ENCODE measurements at places on chromosomes 5 and 9.

- DNase-seq: no peak
Observed at GRCh38 chr5:175822225-175822624, 49.2 kb upstream of the CPLX2 start.

GRCh38 chr5:180119031-180119902 is 47.7 kb upstream of the RNF130 start:
- DNase-seq: no peak

GRCh38 chr5:31193116-31193515 is 370 bp upstream of the CDH6 start:
- no peak for DNase-seq

- DNase-seq: peak; percentile 37
Observed at GRCh38 chr5:125390326-125390725, 643.9 kb upstream of the ZNF608 start.

DNA sequence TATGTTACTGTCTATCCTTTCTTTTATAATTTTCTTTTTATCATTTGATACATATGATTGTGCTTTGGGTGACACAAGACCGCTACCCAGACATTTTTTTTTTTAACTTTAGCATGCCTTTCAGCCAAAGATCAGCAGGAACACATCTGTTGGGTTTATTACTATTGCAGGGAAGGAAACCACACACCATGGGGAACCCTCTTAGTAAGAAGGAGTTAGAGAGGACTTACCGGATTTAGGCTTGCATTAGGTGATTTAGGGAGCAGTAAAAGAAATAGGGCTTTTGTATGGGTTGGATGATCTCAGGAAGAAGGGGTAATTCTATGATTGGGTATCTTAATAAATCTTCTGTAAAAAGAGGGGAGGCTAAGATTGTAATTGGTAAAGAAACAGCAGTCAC is 138.2 kb downstream of the SNX18 start:
- DNase-seq: no peak

DNA sequence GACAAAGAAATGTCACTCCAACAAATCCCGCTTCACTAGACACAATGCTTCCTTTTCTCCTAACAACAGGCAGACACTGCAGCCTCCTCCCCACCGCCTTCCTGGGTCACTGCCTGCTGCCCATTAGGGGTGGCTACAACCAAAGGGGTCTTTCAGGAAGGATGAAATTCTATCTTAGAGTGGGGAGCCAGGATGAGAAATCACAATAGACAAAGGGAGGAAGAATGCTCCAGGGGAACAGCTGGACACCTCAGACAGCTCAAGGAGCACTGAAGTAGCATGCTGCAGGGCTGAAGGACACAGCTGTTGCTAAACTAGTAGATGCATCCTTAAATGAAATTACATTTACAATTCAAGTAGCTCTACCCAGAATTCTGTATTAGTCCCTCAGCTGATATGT is 54.2 kb downstream of the PRELID2 start:
- DNase-seq: peak; percentile 50

DNA sequence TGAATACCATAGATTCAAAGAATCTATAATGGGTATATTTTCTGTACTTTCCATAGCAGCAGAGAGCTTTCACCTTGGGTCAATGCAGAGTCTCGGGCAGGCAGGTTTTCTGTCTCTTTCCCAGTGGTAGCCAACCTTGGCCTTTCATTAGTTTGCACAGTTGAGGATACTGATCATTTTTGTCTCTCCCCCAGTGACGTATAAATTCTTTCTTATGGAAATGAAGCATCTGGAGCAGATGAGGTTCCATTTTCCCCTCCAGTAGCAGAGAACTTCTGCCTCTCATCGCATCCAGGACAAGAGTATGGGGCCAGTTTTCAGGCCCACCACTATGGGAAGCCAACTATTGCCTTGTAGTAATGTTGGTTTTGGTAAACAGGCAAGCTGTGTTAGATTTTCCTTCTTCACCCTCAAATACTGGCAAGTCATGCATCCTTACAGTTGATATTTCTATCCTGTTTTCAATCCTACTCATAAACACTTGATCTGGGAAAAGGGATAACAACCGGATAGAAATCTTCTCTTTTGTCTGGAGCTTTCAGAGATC is 845.2 kb upstream of the CDH18 start:
- DNase-seq: no peak

GRCh38 chr9:27344776-27345175 is 47.8 kb upstream of the EQTN start:
- DNase-seq: no peak

DNA sequence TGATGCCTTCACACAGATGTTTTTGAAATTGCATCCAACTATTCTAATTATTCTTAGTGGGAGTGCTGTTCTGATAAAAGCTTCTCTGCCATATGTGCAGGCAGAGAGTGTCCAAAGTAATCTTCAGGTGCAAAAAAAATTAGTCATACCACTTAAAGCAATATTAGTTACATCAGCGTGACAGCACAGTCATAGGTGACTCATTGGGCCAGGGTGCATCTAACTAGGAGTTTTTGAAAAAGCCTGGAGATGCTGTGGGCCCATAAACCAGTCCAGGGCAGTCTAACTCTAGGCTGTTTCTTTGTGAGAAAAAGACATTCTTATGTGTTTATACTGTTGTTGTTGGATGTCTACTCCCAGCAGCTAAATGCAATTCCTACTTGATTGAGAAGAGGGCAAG is 33.0 kb upstream of the C6 start:
- no peak for DNase-seq

DNA sequence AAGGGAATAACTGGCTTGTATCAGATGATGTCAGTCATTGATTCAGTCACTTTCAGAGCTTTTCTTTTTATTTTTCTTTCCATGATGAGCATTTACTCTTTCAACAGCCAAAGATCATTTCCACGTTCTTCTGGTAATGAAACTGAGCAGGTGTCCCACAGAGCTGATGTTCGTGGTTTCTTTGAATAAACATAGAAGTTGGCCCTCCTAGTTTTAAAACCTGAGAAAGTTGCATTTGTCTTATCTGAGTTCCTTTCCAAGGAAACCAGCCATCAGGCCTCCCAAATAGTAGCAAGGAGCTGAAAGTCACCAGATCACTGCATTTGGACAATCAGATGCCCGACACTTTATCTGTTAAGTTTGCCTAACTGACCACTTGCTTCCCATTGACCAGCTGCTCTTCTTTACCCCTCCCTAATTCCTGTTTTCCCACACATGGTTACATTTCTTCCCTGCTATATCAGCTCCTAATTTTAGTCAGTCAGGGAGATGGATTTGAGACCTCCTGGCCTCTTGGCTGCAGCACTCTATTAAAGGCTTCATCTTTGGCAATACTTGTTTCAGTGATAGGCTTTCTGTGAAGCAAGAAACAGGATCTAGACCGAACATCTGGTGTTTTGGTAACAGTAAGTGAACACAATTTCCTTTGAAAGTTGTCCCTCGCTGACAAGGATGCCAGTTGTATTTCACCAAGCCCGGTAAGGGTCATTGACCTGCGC is 420.8 kb downstream of the CHSY3 start:
- DNase-seq: no peak

- DNase-seq: no peak
Observed at GRCh38 chr5:111779922-111780292, 22.9 kb upstream of the NREP start.

- DNase-seq: no peak
Observed at GRCh38 chr9:76677481-76678055, 86.7 kb upstream of the PCA3 start.

DNA sequence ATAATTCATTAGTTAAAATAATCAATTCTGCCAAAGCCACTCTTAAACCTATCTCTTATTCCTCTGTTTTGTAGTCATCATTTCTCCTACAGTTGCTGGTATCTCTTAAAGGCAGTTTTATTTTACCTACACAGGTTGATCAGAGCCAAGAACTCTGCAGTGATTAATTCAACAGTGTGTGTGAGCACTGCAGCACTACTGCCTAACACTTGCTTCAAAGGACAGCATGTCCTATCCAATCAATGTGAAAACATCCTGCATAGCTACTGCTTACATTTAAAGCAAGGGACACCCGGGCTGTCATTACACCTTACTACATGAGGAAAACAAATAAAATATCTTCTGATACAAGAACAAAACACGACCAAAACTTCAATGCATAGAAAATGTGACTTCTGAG is 45.1 kb upstream of the HK3 start:
- no peak for DNase-seq

DNA sequence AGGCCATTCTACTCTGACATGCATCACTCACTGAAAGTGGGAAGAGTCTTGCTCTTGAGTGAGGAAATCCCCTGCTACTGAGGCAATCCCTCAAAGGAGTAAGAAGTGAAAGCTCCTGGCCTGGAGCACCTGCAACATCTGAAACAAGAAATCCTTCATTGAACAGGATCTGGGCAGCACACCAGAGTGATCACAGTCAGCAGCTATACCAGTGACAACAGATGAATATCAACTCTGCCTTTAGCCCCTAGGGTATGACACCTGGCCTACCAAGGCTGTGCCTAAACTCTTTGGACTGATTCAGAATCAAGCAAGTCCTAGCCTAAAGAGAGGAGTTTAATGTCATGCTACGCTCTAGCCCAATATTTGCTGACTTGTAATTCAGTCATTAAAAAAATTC is 156.2 kb upstream of the CCDC152 start:
- DNase-seq: no peak

- no peak for DNase-seq
Observed at GRCh38 chr5:179393078-179393477, 47.8 kb upstream of the ADAMTS2 start.

DNA sequence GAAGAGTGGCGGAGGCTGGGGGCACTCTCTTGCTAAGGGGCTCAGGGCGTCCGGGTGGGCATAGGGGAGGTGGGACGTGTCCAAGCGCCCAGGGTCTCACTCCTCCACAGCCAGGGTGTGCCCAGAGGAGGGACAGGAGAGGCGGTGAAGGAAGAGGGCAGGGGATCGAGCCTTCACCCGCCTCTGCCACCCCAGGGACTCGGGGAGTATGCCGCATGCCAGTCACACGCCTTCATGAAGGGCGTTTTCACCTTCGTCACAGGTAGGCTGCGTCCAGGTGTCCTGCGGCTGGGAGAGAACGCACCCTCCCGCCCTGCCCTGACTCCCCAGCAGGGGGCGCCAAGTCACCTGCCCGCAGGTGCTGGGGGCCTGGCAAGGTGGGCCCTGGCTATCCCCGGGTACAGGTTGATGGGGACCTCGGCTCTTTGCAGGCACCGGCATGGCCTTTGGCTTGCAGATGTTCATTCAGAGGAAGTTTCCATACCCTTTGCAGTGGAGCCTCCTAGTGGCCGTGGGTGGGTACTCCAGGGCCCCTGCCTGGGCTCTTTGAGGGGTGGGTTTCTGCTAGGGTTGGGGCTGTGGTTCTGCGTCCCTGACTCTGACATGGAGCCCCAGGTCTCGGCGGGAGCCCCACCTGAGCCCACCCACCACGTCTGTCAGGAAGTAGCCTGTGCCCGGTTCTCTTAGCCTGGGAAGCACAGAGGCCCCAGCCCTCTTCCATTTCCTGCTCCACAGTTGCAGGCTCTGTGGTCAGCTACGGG is 552 bp downstream of the TMEM141 start:
- peak; percentile 94 for DNase-seq

DNA sequence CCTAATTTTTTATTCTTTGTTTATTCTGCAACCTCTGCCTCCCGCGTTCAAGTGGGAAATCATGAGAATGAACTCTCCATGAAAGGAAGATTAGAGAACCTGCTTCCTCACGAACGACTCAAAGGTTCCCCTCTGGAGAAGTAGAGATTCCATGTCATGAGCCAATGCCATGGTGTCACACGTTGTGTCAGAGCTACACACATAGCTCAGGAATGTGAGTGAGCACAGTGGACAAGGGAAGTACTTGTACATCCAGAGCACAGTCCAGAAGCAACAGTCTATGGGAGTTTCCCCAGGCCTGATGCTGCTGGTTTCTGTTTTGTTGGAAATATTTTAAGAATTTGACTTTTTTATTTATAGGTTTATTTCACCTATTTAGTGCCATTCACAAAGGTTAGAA is 26.8 kb upstream of the PPP2CA start:
- DNase-seq: no peak

GRCh38 chr9:92407818-92408217 is 3.4 kb upstream of the OGN start:
- no peak for DNase-seq

GRCh38 chr9:124263800-124264426 is 6.2 kb downstream of the NEK6 start:
- no peak for DNase-seq

DNA sequence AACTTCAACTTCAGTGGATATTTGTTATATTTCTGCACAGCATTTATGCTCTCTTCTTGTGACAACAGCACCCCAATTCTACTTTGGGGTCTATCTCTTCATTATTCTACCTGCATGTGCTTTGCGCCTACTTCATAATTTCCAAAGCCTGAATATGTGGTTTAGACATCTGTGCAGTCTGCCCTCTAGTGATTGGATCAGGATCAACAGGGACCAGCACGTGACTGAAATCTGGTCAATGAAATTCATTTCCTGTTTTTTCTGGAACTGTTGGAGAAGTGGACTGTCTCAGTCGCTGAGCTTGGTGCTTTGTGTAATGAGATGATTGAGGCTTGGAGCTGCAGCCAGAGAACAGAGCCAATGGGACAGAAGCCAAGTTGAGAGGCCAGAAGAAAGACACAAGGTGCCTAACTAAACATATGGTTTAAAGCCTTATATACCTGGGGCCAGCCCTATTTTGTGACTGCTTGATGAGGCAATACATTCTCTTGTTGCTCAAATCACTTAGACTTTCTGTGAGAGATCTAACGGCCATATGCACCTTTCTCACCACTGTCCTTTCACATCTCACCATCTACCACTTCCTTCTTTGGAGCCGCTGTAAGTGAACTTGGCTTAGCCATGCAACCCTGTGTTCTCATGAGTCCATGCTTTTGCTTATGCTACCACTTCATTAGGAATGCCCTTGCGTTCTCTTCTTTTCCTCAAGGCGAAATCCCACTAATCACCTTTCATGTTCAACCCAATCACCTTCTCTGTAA is 68.8 kb upstream of the PPP2R2B start:
- no peak for DNase-seq

DNA sequence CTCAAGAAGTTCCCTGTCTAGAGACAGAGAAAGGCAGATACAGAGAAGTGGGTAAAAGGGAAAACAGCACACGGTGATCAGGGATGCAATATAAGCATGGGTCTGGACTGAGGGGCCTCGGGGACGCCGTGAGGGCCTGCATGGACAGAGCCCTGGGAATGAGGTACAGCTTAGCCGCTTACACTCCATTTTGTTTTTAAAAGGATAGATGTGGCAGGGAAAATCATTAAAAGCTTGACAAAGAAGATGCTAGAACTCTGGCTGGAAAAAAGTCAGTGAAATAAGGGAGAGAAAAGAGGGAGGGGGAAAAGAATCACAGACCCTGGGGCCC is 69.1 kb downstream of the EPB41L4B start:
- no peak for DNase-seq

DNA sequence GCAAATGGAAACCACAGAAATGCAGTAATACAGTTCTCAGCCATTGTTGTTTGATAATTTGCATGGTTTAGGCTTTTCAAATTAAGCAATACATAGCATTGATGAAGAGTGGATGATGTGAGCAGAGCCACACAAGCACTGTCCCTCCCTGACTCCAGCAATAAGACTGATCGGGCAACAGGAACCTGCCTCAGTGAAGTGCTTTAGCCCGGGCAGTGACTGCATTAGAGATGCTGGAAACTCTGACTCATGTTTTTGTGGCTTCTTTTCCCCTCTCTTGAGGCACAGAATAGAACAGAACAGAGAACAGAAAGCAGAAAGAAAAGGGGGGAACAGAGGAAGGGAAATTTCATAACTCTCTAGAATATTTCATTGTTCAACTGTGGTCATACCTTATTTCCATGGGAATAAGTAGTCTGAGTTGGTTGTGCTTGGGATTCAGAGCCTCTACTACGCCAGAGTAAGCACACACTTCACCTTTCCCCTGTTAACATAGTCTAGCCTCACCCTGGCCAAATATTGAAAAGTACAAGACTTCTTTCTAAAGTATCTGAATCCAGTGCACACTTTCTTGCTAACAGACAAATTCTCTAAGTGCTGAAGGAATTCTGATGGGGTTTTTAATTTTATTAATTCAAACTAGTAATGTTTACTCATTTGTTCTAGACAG is 164.8 kb upstream of the VCAN start:
- peak; percentile 3 for DNase-seq
